ELF-1 (cell line): ENCODE measurements at places on chromosomes 1 and 21.

- DNase-seq: no peak
These were observed 34.1 kb upstream of the ARHGEF16 start for GRCh38 chr1:3420218-3420951.

GRCh38 chr1:85630493-85630892 lies 49.9 kb downstream of the CCN1 start:
- DNase-seq: no peak

DNA sequence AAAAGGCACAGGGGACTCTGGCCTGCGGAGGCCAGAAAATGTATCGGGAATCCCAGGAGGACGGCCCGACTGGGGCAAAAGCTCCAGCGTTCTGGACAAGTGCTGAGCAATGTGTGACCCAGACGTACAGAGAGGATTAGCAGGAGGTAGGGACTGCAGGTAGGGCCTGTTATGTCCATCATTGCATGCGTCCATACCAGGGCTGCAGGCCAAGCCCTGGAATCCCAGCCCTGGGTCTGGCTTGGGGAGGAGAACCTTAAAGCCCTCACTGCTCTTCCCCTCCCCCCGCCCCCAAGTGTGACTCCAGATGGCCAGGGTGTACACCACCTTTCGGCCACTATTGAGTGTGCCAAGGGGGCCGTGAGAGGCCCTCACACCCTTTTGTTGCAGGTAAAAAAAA lies 2.0 kb downstream of the RNF207 start:
- DNase-seq: peak; percentile 37

GRCh38 chr1:56922070-56922469 lies 43.7 kb downstream of the C8B start:
- DNase-seq: no peak

GRCh38 chr21:46220275-46220810 lies 8.2 kb downstream of the LSS start:
- DNase-seq: no peak

DNA sequence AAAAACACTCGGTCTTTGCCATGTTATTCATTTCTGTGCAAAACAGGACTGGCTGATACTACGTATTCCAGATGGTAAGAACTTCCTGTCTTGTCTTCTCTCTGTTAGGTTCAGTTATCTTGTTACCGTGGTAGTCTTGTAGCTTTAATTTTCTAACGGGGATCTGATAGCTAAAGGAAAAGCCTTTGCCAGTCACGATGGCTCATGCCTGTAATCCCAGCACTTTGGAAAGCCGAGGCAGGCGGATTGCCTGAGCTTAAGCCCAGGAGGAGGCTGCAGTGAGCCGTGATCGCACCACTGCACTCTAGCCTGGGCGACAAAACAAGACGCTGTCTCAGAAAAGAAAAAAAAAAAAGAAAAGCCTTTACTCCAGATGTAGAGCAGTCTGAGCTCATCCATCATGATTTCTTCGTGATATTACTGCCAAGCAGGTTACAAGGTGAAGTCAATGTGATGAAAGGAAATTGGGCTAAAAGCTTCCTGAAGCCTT lies 11.1 kb upstream of the MSTO1 start:
- peak; percentile 79 for DNase-seq

GRCh38 chr1:29868944-29869343 lies 632.6 kb downstream of the PTPRU start:
- DNase-seq: no peak

- DNase-seq: peak; percentile 83
These were observed at the start of gene C1orf216 for GRCh38 chr1:35718492-35719336. TSS of gene C1orf216 (minus strand) at chr1:35718884. CDS start at chr1:35716321, 2,563 bp downstream.

DNA sequence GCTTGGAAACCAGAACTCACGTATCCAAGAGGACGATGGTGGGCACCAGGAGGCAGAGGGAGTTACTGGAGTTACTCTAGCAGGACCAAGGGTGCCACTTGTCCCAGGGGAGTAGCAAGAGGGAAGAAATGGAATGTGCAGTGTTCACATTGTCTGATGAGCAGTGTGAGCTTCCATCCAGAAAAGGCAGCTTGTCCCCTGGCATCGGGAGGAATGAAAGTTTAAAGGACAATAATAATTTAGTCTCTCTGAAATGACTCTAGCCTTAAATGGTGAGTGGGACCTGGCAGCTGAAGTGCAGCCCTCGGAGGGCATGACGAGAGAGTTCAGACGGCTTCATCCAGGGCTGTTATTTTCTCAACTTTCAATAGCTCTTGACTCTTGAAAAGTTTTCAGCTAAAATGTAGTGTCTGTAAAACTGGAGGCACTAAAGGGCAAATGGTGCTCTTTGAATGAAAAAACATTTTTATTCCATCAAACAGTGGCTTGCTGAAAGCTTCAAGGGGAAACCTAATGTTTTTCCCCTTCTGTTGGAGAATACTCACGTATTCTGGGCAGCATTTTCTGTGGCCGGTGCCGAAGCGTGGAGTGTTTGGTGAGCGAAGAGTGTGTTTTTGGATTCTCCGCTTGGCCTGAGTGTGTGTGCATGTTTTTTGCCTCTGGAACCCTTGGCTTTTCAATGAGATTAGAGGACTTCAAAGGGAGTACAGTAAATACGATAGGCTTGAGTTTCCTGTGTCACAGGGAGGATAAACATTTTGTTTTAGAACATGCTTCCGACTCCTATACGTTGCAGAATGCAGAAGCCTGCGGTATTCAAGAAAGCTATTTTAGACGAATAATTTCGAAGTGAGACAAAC lies 157.3 kb downstream of the GALNT2 start:
- DNase-seq: no peak

- no peak for DNase-seq
These were observed 99.9 kb downstream of the GLUL start for GRCh38 chr1:182291584-182292192.

- no peak for DNase-seq
These were observed 182.2 kb downstream of the PRDM16 start for GRCh38 chr1:3251099-3251806.

GRCh38 chr1:209860293-209860881 lies 32.6 kb downstream of the UTP25 start:
- DNase-seq: peak; percentile 73

GRCh38 chr1:228911225-228912210 lies 176.2 kb downstream of the RHOU start:
- peak; percentile 31 for DNase-seq

- DNase-seq: peak; percentile 45
These were observed 392.3 kb downstream of the CAMTA1 start for GRCh38 chr1:7177438-7178146.

GRCh38 chr1:192906334-192906733 lies 97.5 kb downstream of the RGS2 start:
- no peak for DNase-seq

- no peak for DNase-seq
These were observed 487.6 kb upstream of the CAMK1G start for GRCh38 chr1:209095627-209096595.

- no peak for DNase-seq
These were observed 609 bp upstream of the ATF3 start for GRCh38 chr1:212607913-212608391.

DNA sequence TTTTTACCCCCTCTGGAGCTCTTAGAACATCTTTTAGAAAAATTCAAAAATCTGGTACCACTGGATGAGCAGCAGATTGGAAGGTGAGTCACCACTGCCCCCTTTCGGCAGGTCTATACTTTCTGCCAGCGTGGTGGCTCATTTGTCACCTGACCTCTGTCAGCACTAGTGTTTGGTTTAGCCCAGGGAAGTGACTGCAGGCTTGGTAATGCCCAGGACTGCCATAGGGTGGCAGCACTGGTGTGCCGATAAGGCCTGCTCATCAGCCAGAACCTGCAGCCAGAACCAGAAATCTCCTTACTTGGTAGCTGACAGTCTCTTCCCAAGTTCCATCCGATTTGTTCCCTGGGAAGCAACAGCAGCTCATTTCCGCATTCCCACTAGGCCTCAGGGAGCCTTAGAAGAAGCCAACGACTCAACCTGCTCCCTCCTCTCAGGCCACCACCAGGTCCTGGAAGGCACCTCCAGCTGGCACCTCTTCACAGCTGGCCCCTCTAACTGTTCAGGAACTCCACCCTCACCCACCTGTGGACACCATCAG lies 6.8 kb downstream of the SMIM12 start:
- DNase-seq: peak; percentile 99

DNA sequence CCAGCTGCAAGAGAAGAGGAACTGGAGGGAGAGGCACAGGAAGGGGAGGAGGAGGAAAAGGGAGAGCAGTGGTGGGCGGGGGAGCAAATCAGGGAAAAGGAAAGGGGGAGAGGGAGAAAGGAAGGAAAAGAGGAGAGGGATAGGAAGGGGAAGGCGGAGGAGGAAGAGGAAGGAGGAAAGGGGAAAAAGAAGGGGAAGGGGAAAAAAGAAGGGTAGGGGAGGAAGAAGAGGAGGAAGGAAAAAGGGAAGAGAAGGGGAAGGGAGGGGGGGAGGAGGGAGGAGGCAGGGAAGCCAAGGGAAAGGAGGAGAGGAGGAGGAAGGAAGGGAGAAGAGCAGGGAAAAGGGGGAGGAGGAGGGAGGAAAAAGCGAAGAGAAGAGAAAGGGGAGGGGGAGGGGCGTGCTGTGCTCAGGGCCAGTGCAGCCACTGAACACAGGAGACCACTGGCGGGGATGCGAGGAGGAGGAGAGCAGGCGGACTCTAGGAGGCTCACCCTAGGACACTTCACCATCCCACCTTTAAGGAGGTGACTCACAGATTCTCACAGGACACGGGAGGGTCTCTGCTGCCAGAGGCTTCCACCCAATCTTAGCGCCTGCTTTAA lies 33.1 kb downstream of the PGBD5 start:
- no peak for DNase-seq

DNA sequence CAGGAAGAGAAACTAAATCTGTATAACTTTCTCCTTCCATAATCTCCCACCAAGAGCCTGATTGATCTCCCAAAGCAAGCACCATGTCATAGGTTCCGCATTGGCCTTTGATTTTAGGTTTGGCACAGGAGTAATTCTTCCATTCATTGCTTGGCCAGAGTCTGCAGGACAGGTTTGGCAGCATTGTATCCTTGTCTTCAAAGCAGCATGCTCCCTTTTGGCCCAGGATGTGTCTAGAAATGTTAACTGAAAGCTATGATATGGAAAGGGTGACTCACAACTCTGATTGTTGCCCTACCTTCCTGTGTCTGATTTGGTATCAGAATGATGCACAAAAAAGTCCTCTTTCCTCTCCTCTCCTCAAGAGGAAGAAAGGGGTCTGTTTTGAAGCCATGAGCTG lies 824.3 kb upstream of the PRMT6 start:
- no peak for DNase-seq

- peak; percentile 37 for DNase-seq
These were observed 36.1 kb downstream of the ZBTB40 start for GRCh38 chr1:22487781-22488180.

DNA sequence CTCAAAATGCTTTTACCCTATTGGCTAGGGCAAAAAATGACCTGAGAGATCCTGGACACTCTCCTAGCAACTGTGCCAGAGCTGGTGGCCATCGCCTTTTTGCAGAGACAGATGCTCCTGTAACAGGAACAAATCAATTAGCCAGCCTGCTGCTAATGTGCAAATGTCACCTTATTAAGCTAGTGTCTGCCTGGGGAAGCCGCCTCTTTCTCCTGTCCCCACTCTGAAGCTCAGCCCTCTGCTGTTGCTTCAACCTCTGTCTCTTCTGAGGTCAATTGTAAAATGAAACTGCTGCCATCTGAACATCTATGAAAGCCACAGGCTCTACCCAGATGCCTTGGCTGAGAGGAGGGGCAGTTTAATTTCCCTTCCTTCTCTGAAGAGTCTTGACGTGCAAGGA lies 85.5 kb upstream of the CACNA1E start:
- no peak for DNase-seq

- DNase-seq: no peak
These were observed 49.7 kb downstream of the IVNS1ABP start for GRCh38 chr1:185267301-185267700.

GRCh38 chr1:191912517-191912916 lies 245.7 kb upstream of the RGS18 start:
- no peak for DNase-seq

GRCh38 chr1:20174937-20175666 lies 10.8 kb upstream of the UBXN10 start:
- DNase-seq: no peak

- DNase-seq: no peak
These were observed 42.6 kb upstream of the ADGRL2 start for GRCh38 chr1:81758181-81758580.

- no peak for DNase-seq
These were observed 1640.2 kb upstream of the PRMT6 start for GRCh38 chr1:105416261-105416660.

GRCh38 chr21:39681257-39681656 lies 63.7 kb upstream of the IGSF5 start:
- no peak for DNase-seq

DNA sequence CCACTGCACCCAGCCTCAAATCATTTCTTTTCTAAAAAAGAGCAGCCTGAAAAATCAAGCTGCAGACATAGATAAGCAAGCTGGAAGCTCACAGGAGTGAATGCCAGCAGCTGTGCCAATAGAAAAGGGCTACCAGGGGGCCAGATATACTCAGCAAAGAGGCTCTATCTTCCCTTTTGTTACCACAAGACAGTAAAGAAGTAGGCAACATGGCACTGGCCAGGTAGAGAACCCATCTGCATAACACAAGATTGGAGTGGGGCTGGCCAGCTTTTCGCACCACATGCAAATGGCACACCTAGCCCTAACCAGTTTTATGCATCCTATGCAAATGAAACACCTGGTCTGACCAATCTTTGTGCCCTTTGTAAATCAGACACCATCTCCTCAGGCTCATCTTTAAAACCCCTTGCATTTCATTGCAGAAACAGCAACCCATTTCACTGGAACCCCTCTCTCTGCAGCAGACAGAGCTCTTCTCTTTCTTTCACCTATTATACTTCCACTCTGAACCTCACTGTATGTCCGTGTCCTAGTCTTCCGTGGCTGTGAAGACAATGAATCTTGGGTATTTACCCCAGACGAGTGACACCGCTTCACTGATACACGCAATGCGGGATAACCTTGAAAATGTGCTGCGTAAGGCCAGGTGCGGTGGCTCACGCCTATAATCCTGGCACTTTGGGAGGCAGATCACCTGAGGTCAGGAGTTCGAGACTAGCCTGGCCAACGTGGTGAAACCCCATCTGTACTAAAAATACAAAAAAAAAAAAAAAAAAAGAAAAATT lies 15.1 kb downstream of the CASP9 start:
- peak; percentile 74 for DNase-seq

DNA sequence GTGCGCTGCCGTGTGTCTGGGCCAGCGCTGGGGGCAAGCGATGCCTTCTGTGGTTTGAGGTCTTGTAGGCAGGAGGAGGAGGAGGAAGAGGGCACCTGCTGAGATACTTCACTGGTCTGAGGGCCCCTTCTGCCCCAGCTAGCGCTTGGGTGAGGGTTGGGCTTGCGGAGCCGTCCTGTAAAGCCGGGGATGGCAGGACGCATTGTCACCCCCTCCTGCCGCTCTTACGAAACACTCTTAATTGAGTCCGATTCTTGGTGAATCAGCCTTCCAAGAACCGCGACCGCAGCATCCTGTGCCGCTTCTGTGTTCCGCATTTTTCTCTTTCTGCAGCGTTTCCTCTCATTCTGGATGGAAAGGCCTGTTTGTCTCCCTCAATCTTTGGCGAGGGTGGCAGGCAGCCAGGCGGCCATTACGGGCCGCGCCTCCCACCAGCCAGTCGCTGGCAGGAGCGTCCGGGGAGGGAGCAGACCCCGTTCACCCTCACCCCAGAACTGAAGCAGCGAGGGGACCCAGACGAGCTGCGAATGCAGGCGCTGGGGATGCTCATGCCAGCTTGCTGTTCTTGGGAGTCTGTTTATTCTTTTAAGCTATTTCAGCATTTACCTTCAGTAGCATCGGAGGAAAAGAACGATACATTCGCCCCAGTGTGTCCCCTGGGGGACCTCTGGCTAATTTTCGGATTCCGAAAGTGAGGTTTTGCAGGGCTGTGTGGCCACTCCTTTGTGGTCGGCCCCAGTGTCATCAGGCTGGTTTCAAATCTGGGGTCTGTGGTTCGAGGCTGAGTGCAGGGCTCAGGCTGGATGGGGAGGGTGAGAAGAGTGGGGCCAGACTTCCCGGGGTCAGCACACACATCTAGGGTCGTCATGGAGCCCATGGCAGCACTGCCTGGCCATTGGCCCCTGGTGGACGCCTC lies 62.7 kb downstream of the SKI start:
- peak; percentile 19 for DNase-seq
